Inflammatory macrophage treated with lipopolysaccharide for 4 hours (primary cell): ENCODE measurements at places on chromosomes 2 and 18.

GRCh38 chr2:111706481-111707001 is 177.5 kb downstream of the ANAPC1 start:
- DNase-seq, result no peak

GRCh38 chr2:226971770-226972169 is 135.9 kb downstream of the RHBDD1 start:
- no peak for DNase-seq

DNA sequence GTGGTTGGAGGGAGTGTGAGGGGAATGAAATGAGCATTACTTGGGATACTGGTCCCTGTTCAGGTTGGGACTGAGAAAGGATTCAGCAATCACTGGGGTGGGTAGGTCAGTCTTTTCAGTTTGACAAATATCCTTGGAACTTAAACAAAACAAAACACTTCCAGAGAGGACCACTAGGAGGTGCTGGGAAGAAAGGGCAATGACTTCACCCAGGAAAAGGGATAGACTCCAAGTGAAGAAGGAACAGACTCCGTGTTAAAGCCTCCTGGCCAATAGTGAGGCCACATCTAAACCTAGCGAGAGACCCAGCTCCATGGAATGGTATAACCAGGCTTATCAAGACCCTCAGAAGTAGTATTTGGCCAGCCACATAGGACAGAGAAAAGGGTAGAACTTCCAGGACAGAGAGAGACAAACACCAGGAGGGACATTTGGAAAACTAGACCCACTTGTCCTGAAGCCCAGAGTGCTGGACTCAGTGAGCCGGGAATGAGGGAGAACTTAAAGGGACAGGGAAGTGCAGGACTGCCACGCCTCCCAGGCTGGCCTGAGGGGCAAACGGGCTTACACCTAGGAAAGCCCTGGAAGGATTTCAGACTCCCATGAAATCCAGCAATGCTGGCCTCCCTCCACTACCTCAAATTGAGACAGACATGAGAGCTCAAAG is 19.6 kb upstream of the KCNG3 start:
- DNase-seq, result peak; percentile 50

DNA sequence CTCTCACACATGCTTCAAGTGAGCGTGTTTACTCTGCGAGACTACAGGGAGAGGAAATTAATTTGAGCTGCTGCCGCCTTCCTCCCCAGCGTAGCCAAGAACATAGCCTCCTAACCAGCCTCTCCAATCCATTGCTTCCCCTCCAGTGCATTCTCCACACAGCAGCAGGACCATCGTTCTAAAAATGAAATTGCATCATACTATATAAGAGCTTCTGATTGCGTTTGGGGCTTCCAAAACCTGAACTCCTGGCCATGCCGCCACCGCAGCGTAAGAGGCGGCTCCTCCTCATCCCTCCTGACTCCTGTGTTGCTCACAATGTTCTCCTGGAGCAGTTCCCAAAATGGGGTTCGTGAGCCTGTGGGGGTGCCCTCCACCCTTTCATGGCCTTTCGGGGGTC is 142.1 kb downstream of the MYT1L start:
- no peak for DNase-seq

GRCh38 chr2:129237966-129238725 is 741.3 kb upstream of the RAB6C start:
- no peak for DNase-seq

- DNase-seq, result no peak
These were observed 10.0 kb upstream of the ALLC start for GRCh38 chr2:3647831-3648651.

DNA sequence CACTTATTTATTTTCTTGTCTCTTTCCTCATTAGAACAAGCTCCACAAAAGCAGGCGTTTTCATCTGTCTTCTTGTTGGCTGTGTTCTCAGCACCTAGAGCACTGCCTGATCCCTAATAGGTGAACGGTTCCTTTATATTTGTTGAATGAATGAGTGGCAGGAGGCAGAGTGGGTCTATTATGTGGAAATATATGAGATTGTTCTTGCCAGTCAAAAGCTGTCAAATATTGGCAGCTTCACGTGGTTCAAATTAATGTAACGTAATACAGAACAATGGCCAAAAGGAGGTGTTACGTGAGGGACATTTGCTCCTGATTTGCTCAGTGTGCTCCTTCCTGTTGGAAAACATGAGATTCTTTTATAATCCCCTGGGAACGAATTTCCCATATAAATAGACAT is 8.5 kb upstream of the ARHGAP25 start:
- no peak for DNase-seq

- DNase-seq, result no peak
These were observed 1807.0 kb downstream of the SUCLG1 start for GRCh38 chr2:82652117-82652516.

DNA sequence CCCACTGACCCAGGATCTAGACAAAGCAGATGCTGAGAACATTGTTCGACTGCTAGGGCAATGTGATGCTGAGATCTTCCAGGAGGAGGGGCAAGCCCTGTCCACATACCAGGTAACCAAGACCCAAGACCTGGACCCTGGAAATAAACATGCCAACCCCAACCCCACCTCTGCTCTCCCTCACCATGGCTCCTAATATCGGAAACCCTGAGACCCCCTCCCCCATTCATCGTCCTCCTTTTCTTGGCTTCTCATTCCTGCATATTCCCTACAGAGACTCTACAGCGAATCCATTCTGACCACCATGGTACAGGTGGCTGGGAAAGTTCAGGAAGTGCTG is 619 bp downstream of the GCKR start:
- no peak for DNase-seq

- no peak for DNase-seq
These were observed 49.6 kb downstream of the PAX8 start for GRCh38 chr2:113228991-113229716.

GRCh38 chr2:80573950-80574349 is 269.4 kb upstream of the LRRTM1 start:
- DNase-seq, result no peak

- no peak for DNase-seq
These were observed 14.7 kb upstream of the ITGB6 start for GRCh38 chr2:160214461-160215445.

- no peak for DNase-seq
These were observed 46.2 kb upstream of the ARHGAP28 start for GRCh38 chr18:6683112-6683876.

- no peak for DNase-seq
These were observed 27.5 kb upstream of the PRLH start for GRCh38 chr2:237538901-237539300.

DNA sequence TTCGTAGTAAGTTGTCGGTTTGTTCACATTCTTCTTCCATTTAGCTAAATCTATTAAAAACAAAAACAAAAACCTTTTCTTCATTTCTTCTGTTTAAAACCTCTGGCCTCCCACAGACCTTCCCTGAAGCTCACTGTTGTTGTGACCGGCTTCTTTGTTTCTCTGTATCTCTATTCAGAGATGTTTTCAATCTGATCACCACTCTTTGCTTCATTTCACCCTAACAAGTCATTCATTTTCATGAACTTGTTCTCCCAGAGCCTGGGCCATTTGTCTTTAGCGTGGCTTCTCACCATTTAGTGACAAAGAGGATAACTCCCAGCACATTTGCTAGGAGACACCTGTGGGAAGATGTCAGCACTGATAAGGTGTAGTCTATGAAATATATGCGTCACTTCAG is 794.2 kb downstream of the ERBB4 start:
- DNase-seq, result no peak

- no peak for DNase-seq
These were observed 305.7 kb upstream of the SKOR2 start for GRCh38 chr18:47557160-47557559.

- no peak for DNase-seq
These were observed 787.9 kb downstream of the CPS1 start for GRCh38 chr2:211344289-211344688.
